ENCODE measurements at places on chromosomes 3 and 15.

- no peak for DNase-seq
Measured at GRCh38 chr3:111851511-111851954, 7.5 kb upstream of the PHLDB2 start.

DNA sequence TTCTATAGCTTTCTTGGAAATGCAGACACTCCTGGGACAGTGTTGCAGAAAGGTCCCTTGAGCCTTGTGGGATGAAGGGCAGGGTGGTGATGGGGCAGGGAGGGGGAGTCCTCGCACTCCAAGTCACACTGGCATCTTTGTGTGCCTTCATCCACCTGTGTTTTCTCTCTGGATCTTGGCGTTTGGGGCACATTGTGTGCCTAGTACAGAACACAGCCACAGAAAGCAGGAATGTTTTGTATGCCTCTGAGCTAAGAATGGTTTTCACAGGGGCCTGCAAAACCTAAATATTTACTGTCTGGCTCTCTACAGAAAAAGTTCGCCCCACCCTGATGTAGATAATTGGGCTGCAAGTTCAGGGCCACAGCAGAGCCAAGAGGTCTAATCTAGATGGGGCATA lies 5.7 kb downstream of the MYZAP start:
- DNase-seq: no peak

- no peak for DNase-seq
Measured at GRCh38 chr3:48356419-48356818, 15.6 kb upstream of the FBXW12 start.

GRCh38 chr3:89340408-89340807 lies 233.0 kb downstream of the EPHA3 start:
- no peak for DNase-seq

GRCh38 chr3:188900421-188900951 lies 271.3 kb upstream of the TPRG1 start:
- no peak for DNase-seq

DNA sequence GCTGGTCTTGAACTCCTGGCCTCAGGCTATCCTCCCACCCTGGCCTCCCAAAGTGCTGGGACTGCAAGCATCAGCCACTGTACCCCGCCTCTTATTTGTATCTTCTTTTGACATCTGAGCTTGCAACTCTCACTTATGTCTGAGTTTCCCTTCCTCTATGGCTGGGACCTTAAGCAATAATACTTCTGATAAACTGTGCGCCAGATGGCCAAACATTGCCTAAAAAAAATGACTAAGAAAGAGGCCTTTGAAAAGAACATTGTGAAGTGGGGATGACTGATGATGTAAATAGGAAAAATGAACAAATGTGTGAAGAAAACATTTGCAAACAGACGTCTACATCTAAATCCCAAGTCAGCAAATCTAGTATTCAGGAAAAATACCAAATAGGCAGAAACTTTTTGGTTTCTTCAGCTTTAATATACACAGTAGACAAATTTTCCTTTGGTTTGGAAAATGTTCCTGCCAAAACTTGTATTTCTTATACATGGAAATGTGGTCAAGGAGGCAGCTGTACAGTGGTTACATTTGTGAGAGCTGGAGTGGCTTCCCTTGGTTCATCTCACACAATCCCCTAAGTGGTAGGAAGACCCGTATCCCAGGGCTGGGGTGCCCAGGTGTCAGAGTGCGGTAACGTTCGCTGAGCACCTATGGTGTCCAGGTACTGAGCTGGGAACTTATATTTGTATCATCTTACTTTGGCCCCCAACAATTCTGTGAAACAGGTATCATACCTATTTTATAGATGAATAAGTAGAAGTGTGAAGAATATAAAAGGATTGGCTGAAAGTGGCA lies 11.6 kb upstream of the TFRC start:
- DNase-seq: no peak

GRCh38 chr3:46417841-46418611 lies 11.0 kb downstream of the CCRL2 start:
- DNase-seq: no peak

DNA sequence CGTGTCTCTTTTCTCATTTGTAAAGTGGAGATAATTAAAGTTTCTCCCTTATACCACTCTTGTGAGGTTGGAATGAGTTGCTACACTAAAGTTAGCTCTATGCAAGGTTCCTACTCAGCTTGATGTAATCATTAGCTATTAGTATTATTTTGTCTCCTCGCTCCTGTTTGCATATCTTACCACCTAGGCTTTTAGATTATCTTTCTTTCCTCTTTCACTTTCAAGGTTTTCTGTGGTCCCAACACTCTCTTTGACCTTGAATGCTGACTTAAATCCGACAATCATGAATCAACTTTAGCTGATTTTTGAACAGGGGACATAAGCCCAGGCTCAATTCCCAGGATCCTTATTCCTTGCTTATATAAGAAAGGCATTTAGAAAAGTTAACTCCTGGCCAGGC lies 769.7 kb upstream of the GRM7 start:
- DNase-seq: no peak

DNA sequence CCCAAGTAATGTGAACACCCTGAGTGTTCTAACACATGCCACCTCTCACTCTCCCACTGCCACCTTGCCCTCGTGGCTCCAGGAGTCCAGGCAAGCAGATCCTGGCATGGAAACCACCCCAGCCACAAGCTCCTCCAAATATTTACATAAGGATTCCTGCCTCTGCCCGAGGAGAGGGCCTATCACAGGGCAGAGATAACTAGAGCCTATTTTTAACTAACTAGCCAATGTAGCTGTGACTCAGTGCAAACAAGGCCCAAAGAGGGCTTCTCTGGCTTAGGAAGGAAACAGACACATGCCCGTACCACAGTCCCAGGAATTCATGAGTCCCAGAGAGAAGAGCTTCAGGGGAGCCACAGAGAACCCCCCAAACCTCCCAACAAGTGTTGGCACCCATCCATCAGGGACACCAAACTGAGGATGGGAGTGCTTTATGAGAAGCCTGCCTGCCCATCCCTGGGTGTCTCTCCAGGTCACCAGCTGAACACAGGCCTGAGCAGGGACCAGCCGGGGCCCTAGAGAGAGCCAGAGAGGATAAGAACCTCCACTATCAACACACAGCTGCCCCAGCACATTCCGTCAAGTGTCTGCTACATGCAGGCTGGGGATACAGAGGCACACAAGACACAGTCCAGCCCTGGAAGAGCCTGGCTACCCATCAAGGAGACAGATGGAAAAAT lies 9.2 kb downstream of the FYCO1 start:
- DNase-seq: no peak

DNA sequence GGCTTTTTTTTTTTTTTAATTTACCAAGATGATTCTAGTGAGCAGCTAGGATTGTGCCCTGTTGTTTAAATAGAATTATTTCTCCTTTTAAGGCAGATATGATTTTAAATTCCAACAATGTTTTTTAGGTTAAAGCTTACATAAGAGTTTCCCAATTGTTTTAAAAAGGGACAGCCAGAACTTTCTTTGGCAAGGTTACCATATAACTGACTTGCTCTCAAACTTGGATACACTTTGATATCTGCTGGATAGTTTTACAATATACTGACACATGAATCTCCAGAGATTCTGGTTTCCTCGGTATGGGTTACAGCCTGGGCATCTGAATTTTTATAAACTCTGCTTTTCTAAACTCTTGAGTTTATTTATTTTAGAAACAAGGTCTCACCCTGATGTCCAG lies 134.3 kb upstream of the GADL1 start:
- DNase-seq: no peak

DNA sequence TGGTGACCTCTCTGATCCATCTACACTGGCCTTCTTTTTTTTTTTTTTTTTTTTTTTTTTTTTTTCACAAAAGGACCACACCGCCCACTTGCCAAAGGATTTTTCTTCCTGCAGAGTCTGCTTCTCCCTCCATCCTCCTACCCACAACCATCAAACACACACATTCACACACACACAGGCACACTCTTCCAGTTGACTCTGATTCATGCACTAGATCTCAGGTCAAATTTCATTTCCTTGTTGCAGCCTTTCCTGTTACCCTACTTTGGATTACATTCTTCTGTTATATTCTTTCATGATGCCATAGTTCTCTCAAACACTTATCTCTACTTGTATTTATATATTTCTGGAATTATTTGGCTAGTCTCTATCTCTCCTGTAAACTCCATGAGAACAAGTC lies 133.9 kb downstream of the STAC start:
- DNase-seq: no peak

DNA sequence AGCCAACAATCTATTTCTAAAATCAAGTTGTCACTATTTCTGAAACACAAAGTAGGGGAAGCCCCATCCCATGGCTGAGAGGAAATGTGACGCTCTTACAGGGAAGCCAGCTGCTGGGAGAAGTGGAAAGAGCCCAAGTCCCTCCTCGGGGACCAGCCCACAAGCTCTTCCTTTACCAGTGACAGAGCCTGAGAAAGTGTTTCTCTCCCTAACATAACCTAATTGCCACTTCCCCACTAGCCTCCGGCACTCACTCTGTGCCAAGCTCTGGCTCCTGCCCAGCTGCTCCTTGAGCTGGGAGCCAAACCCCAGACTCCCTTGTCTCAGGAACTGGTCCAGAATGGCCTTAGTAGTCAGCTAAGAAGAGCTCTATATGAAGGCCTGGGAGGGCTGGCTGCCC lies 42.9 kb downstream of the TNFAIP8L3 start:
- DNase-seq: no peak

GRCh38 chr3:134795746-134796280 lies 753 bp downstream of the EPHB1 start:
- DNase-seq: no peak

GRCh38 chr15:73028831-73029451 lies 23.3 kb upstream of the NEO1 start:
- no peak for DNase-seq

- DNase-seq: no peak
Measured at GRCh38 chr15:82810890-82811426, 1.5 kb downstream of the WHAMM start.

DNA sequence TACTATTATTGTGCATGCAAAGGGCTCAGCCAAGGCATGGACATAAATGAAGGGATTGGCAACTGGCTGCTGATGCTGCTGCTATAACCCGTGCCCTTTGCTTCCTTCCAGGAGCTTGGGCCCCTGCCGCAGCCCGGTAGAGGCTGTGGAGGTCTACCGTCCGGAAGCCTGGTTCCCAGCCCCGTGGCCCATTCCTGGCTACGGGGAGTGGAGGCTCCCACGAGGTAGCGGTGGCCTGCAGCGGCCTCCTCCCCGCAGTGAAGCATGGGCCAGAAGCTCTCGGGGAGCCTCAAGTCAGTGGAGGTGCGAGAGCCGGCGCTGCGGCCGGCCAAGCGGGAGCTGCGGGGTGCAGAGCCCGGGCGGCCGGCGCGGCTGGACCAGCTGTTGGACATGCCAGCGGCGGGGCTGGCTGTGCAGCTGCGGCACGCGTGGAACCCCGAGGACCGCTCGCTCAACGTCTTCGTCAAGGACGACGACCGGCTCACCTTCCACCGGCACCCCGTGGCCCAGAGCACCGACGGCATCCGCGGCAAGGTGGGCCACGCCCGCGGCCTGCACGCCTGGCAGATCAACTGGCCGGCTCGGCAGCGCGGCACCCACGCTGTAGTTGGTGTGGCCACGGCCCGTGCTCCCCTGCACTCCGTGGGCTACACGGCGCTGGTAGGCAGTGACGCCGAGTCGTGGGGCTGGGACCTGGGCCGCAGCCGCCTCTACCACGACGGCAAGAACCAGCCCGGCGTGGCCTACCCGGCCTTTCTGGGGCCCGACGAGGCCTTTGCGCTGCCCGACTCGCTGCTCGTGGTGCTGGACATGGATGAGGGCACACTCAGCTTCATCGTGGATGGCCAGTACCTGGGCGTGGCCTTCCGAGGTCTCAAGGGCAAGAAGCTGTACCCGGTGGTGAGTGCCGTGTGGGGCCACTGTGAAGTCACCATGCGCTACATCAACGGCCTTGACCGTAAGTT lies 15.0 kb downstream of the SPSB4 start:
- no peak for DNase-seq

- no peak for DNase-seq
Measured at GRCh38 chr3:49454458-49454857, 15.6 kb upstream of the DAG1 start.

DNA sequence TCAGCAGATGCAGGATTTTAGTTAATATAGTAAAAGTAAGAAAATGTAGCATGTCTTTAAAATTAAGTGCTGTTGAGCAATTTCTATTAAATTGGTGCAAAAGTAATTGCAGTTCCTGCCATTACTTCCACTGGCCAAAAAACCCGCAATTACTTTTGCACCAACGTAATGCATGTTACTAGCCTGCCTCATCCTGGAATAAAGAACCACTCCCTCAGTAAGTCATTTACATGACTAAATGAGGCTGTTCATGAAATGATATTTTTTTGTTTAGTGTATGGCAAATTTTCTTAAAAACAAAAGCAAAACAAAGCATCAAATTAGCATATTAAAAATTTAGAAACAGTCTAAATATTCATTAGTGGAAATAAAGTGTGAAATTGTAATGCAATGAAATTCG lies 180.4 kb downstream of the DIPK2A start:
- no peak for DNase-seq

GRCh38 chr3:107910713-107911259 lies 180.0 kb downstream of the CD47 start:
- DNase-seq: no peak

DNA sequence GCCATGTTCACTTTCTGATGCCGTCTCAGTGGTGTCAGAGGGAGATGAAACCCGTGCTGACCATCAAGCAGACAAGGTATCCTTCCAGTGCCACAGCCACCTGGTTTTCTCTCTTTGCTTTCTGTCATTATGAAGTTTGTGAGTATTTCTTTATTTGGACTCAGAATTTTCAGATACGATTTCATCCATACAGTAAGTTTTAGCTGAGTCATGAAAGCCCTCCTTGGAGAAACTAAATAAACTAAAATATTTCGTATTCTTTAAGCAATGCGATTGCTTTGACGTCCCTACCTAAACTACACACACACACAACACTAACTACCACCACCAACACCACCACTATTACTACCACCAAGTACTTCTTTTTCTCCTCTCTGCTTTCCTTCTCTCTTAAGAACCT lies 350.1 kb downstream of the NTRK3 start:
- DNase-seq: no peak

DNA sequence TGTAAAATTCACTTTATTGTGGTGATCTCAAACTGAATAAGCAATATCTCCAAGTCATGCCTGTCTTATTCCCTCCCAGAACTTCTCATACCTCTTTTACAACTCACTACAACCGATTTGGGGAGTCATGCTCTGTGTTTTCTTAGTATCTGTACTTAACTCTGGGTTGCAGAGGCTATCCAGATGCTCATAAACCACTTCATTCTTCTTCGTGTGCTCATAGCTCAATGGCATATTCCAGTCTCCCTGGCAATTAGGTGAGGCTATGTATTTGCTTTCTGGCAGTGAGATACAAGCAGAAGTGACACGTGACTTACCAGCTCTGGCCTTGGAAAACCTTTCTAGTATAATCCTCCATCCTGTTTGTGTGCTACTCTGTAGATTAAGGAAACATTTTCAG lies 360.9 kb downstream of the ZNF385D start:
- no peak for DNase-seq

GRCh38 chr15:29670266-29670665 lies 152.0 kb downstream of the TJP1 start:
- DNase-seq: no peak

All from stimulated activated CD8-positive, alpha-beta memory T cell treated with anti-CD3 and anti-CD28 coated beads, Interleukin-15, amount 100 ng/mL, for 1 hour (primary cell).